ENCODE measurements at places on chromosomes 16 and 17.
A peak's percentile ranks its signal among the peaks of the same experiment; 100 is the strongest.

GRCh38 chr17:77286641-77287431 lies 146.1 kb downstream of the SEC14L1 start:
- peak; percentile 81 for DNase-seq

DNA sequence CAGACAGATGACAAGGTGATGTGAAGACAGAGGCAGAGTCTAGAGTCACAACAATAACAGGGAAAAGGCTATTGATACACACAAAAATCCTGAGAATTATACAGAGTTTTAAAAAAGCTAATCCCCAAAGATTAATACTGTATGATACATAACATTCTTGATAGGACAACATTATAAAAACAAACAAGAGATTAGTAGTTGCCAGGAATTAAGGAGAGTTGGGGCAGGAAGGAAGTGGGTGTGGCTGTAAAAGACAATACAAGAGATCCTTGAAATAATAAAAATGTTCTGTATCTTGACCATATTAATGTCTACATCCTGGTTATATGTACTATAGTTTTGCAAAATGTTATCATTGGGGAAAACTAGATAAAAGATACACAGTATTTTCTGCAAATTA lies 309.5 kb upstream of the PMFBP1 start:
- no peak for DNase-seq

GRCh38 chr16:24610416-24610755 lies 71.0 kb downstream of the RBBP6 start:
- DNase-seq: peak; percentile 44

DNA sequence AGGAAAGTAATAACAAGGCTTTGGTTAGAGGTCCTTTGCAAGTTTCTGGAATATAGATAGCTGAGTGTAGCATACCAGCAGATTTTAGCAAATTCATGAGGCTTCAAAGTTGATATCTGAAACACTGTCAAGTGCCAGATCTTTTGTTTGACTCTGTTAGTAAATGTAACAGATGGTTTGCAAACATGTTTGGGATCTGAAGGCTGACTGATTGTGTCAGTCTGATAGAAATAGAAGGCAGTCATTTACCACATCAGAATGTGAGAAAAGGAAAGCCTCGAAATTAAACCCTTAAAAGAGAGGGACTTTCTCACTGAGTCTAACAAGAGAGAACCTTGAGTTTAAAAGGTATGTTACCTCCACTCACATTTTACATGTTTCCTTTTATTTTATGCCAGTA lies 371.5 kb downstream of the KIF2B start:
- DNase-seq: no peak

- no peak for DNase-seq
Observed at GRCh38 chr17:78715000-78715771, 66.9 kb downstream of the CYTH1 start.

DNA sequence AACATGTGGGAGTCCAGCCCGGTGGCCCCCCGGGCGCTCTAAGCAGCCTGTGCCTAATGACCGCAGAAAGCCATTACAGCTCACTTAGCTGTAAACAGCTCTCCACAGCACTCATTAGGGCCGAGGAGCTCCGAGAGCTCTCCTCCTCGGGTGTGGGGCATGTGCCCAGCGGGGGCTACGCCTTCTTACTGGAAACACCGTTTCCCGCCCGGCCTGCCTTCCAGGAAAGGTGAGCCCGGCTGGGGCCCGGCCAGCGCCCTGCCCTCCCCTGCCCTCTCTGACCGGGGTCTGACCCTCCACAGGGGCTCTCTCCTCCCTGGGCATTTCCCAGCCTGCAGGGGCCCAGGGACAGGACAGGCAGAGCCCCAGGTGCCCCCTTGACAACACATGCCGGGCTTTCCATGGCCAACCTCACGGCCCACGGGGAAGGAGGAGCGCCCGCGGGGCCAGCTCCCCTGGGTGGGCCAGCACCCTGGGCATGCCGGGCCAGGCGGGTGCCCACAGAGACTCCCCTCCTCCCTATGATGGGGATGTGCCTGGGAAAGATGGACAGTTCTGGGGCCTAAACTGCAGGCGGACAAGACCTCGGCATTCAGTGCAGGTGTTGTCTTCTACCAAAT lies 72.6 kb downstream of the SDK2 start:
- DNase-seq: no peak

DNA sequence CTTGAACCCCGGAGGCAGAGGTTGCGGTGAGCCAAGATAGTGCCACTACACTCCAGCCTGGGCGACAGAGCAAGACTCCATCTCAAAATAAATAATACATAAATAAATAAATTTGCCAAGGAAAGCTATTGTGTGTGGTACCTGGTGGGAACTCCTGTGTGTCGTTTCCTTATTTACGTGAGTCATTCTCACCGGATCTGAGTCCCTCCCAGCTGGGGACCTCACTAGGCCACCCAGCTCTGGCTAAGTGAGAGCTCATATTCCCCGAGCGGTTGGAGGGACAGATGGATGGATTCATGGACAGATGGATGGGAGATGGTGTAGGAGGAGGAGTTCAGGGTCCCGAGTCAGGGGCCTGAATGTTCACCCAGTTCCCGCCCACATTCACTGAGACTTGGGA lies 22.9 kb upstream of the C1QL1 start:
- no peak for DNase-seq

- peak; percentile 35 for DNase-seq
Observed at GRCh38 chr16:22372882-22373661, 1.3 kb downstream of the CDR2 start.

DNA sequence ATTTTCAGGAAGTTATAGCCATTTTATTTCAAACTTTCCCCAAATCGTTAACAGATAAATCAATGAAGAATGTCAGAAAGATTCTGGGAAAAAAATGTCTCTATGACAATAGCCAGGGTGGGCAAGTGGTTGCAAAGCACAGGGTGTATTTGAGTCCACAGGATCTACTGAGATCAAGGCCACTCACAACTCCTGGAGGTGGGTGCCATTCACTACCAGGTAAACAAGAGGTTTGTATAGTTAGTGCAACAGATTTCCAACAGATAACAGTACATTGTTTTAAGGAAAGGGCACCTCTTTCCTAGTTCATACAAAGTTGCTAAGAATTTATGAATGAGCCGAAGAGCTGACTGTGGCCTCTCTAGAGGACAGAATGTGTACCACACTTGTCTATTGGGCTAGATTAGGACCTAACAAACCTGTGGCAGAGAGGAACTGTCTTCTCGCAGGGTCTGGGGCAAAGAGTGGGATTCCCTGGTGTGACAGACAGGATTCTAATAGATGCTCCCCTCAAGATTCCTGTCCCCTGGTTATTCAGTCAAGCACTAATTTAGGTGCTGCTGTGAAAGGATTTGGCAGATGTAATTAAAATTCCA lies 52.0 kb upstream of the ZNF629 start:
- DNase-seq: no peak

- peak; percentile 96 for DNase-seq
Observed at GRCh38 chr16:89922477-89922883, 662 bp upstream of the TUBB3 start.
